Suprapubic skin (tissue), 4 donors: ENCODE measurements at places on chromosomes 12 and 14. TPM values are rescaled to one million over a fixed set of nuclear protein-coding genes. Genes with fewer than 3 reads are reported as not detected.

- peaks cover 3% of the 10 kb centered on the region for H3K4me1 ChIP-seq
- H3K4me3 ChIP-seq, result no peak overlapping the region
- H3K36me3 ChIP-seq, result no peaks in the 10 kb centered on the region
- peaks cover 7% of the 10 kb centered on the region for H3K27me3 ChIP-seq
- DNase-seq, result no peak
Measured at GRCh38 chr14:67432050-67432564, 20.1 kb upstream of the PLEK2 start.

- DNase-seq, result no peak
- H3K27ac ChIP-seq, result no peak overlapping the region
- H3K4me1 ChIP-seq, result no peaks in the 10 kb centered on the region
- no peaks in the 10 kb centered on the region for H3K36me3 ChIP-seq
- H3K4me3 ChIP-seq, result no peak overlapping the region
- H3K27me3 ChIP-seq, result no peaks in the 10 kb centered on the region
Measured at GRCh38 chr12:42508913-42509460, 80.6 kb downstream of the PRICKLE1 start.

- H3K27me3 ChIP-seq, result no peaks in the 10 kb centered on the region
Measured at GRCh38 chr12:43789941-43790340, 16.2 kb downstream of the TWF1 start.

GRCh38 chr12:122875590-122876220, 20.2 kb downstream of the VPS37B start:
- peaks cover 68% of the 10 kb centered on the region for H3K4me1 ChIP-seq
- no peak for DNase-seq
- no peaks in the 10 kb centered on the region for H3K36me3 ChIP-seq
- no peak overlapping the region for H3K4me3 ChIP-seq
- H3K27me3 ChIP-seq, result no peaks in the 10 kb centered on the region

The RND1 gene
- total RNA-seq, result 1.1 TPM
